ENCODE measurements at places on chromosomes 7 and 10.
A peak's percentile ranks its signal among the peaks of the same experiment; 100 is the strongest.

DNA sequence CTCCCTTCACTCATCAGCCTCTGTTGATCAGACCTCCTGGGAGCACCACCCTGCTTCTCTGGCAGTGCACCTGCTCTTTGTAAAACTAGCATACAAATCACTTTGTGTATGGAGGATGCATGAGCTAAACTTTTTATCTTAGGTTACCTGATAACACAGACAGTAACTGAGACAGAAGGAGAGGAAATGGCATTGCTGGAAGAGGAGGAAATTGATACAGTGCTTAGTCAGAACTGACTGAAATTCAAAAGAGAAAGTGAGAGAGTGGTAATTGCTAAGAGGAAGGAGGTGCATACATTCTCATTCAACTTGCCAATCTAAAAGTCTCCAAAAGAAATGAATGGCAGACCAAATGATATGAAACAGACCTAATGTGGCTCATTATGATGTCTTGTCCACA lies 1120.7 kb downstream of the GATA3 start:
- no peak for DNase-seq

DNA sequence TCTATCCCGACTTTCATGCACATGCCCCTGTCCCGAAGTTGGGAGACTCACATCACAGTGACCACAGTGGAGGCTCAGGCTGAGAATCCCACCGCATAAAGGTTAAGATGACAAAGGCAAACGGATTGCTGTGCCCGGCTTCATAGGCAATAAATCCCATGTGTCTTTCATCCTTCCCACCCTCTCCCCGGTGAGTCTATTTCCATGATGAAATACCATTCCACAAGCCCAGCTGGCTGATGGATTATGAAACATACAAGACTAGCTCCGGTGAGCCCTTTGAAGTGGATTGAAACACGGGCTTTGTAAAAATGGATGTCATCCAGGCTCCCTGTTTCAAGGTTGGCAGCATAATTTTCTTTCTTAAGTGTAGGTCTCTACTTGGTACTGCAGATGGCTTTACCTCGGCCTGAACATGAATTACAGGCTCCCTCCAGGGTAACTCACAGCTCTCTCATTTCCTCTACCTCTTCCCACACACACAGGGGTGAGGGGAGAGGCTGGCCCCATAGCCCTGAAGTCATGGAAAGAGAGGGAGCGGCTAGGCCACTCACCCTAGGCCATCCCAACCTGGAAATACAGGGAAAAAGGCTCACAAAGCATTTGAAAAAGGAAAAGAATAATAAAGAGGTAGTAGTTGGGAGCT lies 92.0 kb upstream of the CALN1 start:
- DNase-seq, result no peak

- no peak for DNase-seq
Measured at GRCh38 chr10:25815236-25815635, 118.8 kb upstream of the MYO3A start.

- no peak for DNase-seq
Measured at GRCh38 chr7:88610942-88611341, 148.6 kb upstream of the ZNF804B start.

GRCh38 chr10:110834629-110835301 lies 37.0 kb upstream of the PDCD4 start:
- peak; percentile 55 for DNase-seq

GRCh38 chr10:107166403-107166802 lies 1.9 kb upstream of the SORCS1 start:
- DNase-seq, result peak; percentile 7

DNA sequence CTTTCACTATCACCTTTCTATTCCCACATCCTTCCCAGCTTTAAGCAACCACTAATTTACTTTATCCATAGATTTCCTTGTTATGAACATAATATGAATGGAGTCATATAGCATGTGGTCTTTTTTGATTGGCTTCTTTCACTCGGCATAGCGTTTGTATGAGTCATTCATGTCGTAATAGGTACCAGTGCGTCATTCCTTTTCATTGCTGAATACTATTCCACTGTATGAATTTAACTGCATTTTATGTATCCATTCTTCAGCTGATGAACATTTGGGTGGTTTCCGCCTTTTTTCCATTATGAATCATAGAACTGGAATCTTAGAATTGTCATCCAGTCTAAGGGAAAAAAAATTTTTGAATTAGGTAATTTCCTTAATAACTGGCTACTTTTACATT lies 411.3 kb upstream of the AUTS2 start:
- no peak for DNase-seq

DNA sequence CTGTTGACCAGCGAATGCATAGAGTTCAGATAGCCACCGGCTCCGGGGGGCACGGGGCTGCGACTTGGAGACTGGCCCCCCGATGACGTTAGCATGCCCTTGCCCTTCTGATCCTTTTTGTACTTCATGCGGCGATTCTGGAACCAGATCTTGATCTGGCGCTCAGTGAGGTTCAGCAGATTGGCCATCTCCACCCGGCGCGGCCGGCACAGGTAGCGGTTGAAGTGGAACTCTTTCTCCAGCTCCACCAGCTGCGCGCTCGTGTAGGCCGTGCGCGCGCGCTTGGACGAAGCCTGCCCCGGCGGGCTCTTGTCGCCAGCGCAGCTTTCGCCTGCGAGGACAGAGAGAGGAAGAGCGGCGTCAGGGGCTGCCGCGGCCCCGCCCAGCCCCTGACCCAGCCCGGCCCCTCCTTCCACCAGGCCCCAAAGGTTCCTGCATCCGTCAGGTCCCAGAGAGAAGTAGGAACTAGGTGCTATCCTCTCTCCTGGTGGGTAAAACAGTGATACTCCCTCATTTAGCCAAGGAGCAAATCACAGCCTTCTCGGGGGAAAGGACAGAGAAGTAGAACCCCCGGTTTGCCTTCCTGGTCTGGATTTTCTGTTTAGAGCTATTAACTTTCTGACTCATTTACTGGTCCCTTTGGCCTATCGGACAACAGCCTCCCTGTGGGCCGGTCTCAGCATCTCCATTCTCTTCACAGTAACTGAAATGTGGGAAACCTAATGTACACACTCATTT lies 6.1 kb upstream of the HOXA2 start:
- DNase-seq, result peak; percentile 80

GRCh38 chr7:147472556-147472955 lies 1118.0 kb upstream of the C7orf33 start:
- DNase-seq, result no peak

- DNase-seq, result no peak
Measured at GRCh38 chr10:95434583-95434982, 126.6 kb downstream of the SORBS1 start.

DNA sequence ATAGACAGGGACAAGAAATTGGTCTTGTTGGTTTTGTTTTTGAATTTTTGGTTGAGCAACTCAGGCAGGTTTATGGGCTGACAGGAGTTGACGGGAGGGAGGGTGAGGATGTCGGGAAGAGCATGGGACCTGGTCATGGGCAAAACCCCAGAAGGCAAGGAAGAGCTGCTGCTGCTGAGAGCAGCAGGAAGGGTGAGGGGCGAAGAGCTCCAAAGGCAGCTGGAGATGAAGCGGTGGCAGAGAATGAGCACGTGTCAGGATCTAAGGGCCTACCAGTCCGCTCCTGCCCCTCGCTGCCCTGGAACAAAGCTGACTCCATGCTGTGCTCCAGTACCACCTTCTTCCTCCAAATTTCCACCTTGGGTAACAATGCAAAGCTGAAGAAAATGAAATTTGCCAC lies 84.3 kb downstream of the ARHGAP22 start:
- DNase-seq, result no peak

GRCh38 chr10:35379226-35380137 lies 43.2 kb downstream of the CCNY start:
- no peak for DNase-seq

GRCh38 chr7:111312966-111313365 lies 222.0 kb downstream of the LRRN3 start:
- DNase-seq, result no peak

GRCh38 chr10:119006451-119007210 lies 22.9 kb upstream of the NANOS1 start:
- DNase-seq, result no peak

DNA sequence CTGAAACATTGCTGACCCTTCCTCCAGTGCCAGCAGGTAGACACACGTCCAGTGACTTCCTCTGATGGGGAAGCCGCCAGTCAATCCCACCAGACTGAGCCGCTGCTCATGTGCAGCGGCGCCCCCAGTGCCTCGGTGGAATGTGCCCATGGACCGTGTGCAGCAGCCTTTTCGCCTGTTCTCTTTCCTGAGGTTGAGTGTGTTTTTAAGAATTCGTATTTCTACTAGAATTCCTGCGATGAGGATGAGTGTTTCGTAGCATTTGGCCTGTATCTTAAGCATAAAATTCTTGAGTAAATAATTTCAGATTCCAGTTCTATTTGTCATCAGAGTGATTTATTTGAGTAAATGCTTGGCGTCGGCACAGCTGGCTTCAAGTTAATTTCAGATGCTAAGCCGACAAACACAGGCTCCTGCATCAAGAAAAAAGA lies 35.4 kb downstream of the BNIP3 start:
- DNase-seq, result no peak

- no peak for DNase-seq
Measured at GRCh38 chr7:73449422-73449821, 15.8 kb downstream of the FZD9 start.

DNA sequence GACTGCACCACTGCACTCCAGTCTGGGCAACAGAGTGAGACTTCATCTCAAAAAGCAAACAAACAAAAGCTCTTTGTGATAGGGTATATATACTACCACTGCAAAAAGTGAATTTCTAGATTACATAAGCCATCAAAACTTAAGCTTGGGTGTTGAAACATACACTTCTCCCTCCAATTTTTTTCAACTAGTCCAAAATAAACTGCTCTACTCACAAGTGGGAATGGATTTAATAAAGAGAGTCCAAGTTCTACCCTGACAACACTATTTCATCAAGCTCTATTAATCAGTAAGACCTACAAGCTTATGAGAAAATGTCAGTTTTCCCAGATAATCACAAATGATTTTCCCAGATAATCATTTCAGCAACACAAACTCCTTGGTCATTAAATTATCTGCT lies 82.7 kb downstream of the NT5C2 start:
- DNase-seq, result no peak

DNA sequence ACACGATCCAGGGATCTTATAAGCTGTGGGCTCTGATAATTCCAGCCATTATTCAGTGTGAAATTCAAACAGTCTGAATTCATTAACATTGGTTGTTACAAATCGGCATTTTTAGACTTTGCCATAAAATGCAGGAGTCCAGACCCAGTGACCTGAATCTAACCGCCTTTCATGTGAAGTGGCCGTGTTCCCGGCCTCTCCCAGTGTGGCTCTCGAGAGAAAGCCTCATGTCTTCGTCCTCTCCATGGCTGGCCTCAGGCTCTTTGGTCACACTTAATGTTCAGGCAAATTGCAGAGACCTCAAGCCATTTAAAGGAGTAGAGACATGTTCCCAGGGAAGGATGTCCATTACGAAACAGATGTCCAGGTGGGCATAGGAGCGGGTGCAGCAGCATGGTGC lies 59.3 kb downstream of the CTBP2 start:
- DNase-seq, result no peak

DNA sequence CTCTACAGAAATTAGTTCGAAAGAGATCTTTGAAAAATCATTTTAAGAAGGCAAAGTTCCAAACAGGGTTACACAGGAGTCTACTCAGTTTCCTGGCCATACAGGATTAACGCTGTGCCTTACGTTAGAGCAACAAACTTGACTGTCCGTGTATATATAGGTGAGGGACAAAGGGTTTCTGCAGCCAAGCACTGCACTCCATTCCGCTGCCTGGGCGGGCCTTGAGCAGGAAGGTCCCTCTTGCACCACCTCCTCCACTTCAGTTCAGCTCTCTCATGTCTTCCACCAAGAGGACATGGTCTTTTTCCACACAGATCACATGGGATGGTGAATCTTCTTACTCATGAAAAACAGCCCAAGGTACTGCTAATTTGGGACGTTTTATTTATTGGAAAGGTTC lies 43.2 kb downstream of the MCMBP start:
- DNase-seq, result no peak

- DNase-seq, result no peak
Measured at GRCh38 chr7:116561697-116562483, 37.1 kb downstream of the CAV1 start.

DNA sequence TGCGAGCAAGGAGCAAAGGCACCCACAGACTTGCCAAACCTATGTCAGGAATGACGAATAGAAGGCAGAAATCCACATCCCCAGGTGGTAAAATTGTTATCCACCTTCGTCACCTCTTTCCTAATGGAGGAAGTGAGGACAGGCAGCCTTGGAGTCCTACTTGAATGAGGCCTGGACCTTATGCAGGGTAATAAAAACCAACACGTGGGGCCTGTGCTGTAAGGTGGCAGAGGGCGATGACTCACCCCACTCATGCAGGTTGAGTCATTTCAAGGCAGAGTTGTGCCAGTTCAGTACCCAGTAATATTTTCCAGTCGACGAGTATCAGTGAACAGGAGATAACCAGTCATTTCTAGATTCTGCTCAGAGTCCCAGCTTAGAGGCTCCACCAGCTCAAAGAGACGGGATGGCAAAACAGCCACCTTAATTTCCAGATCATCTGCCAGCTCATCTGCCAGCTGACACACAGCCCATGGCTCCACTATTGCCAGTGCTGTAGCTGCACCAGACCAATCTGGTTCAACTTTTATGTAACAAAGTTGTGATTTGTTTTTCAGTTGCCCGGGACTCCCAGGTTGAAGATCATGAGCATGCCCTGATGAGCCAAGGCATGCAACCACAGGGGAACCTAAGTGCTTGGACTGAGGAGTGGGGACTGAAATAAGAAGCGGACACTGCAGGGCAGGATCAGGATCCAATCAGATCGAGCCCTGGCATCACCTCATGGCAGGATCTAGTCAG lies 176.2 kb upstream of the ITGB1 start:
- DNase-seq, result no peak

DNA sequence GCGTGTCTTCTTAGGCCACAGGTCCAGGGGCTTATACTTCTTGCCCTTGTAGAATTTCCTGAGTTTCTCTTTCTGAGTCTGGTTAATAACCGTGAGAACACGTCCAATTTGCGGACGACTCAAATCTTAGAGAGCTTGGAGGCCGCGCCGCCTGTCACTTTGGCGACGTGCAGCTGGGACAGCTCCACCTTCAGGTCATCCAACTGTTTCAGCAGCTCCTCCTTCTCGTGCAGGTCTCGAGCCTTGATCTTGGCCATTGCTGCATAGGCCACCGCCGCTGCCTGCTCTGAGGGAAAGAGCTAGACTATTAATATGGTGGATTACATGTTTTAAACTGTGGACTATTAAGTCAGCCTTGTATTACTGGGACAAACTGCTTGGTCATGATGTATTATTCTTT lies 26.9 kb downstream of the EVX1 start:
- no peak for DNase-seq

DNA sequence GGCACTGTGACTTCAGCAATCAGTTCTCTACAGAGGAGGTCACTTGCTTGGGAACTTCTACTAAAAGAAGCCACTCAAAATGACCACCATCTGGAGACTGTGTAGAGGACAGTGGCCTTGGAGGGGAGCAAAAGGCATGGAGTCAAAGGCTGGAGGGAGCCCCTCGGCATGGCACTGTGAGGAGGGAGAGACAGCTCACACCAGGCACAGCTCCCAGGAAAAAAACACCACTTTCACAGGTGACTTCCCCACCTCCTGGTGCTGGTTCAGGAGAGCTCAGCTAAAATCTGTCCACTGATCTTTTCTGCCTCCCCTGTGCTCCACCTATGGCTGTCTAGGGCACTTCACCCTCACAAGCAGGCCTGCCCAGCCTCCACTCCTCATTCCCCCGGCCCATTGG lies 649.4 kb upstream of the MGMT start:
- DNase-seq, result no peak

Data from right kidney (tissue), 9 donors.